ENCODE measurements at places on chromosomes 5 and 9. TPM values are rescaled to one million over a fixed set of nuclear protein-coding genes. Genes with fewer than 3 reads are reported as not detected.

Gene POMT1
- 21.8 TPM for total RNA-seq

Gene GHR
- total RNA-seq: 12.8 TPM

Gene EGR1
- 6.8 TPM for total RNA-seq

Gene HOMER1
- 52.6 TPM for total RNA-seq

Gene CCL27
- total RNA-seq: not detected

Gene NEUROG1
- total RNA-seq: not detected

Gene LVRN
- 0.65 TPM for total RNA-seq

Gene SIMC1
- total RNA-seq: 3.6 TPM

Gene SLCO4C1
- 0.08 TPM for total RNA-seq

Gene DMRT2
- not detected for total RNA-seq

Gene FAXDC2
- 24.1 TPM for total RNA-seq

Gene FAM153A
- total RNA-seq: 0.56 TPM

Gene RASGRF2
- total RNA-seq: 6.4 TPM

Gene HMHB1
- total RNA-seq: not detected

Gene PLCXD3
- 79.3 TPM for total RNA-seq

Gene TTC23L
- not detected for total RNA-seq

Gene WDR38
- total RNA-seq: not detected

Gene FAM120A
- 83.4 TPM for total RNA-seq

Gene MCIDAS
- total RNA-seq: not detected

Gene TRIM7
- 10.8 TPM for total RNA-seq

Gene PFN3
- not detected for total RNA-seq

Gene TLX3
- not detected for total RNA-seq

Gene LCN15
- not detected for total RNA-seq

Gene PROB1
- 50.3 TPM for total RNA-seq

Gene CDK7
- total RNA-seq: 14.8 TPM

Gene ARL14EPL
- not detected for total RNA-seq

Gene PARP8
- 5.2 TPM for total RNA-seq

Gene C7
- 272 TPM for total RNA-seq

Gene ACSL6
- total RNA-seq: 3.0 TPM

Gene PTAR1
- 22.5 TPM for total RNA-seq

Gene DRD1
- total RNA-seq: not detected

Gene ZNF883
- 5.7 TPM for total RNA-seq

Gene RBM22
- 26.9 TPM for total RNA-seq

Gene PCDHGA7
- total RNA-seq: 7.7 TPM

Gene TMEM161B
- total RNA-seq: 9.4 TPM
